Spinal cord (tissue), 10 donors: ENCODE measurements at places on chromosomes 7 and 10. TPM values are rescaled to one million over a fixed set of nuclear protein-coding genes. Genes with fewer than 3 reads are reported as not detected.

- no peaks in the 10 kb centered on the region for H3K4me1 ChIP-seq
- H3K4me3 ChIP-seq = no peak overlapping the region
- no peak for DNase-seq
- H3K27ac ChIP-seq = no peak overlapping the region
These were observed 111.9 kb downstream of the USP6NL start for GRCh38 chr10:11499425-11500071.

DNA sequence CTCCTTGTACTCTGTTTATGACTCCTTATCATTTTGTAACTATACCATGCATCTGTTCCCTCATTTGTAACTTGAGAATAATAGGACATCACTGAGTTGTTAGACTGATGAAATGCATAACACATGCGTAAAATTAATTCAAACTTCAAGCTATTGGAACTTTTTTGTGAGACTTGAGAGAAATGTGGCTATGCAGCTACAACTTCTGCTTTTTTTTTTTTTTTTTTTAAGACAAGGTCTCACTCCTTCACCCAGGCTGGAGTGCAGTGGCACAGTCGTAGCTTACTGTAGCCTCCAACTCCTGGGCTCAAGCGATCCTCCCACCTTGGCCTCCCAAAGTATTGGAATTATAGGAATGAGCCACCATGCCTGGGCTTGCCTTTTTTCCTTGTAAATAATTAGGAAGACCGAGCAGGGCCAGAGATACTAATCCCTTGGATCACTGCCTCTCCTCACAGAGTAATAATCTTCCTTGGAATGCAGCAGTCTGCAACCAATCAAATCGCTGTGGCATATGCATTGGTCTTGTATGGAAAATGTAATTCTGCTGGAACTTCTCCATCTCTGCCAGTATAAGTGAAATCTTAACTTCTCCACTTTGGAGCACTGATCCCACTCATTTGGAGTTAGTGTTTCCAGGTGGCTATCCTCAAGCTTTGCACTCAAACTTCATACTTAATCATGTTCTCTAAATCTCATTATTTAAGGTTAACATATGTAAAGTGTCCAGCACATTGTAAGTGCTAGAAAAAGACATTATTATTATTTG lies 2.0 kb upstream of the PANK1 start:
- DNase-seq = no peak
- H3K27me3 ChIP-seq = no peaks in the 10 kb centered on the region
- no peak overlapping the region for H3K4me3 ChIP-seq
- no peaks in the 10 kb centered on the region for H3K4me1 ChIP-seq

The MRPS16 gene
- total RNA-seq = 65.8 TPM

The ZNF22 gene
- 45.1 TPM for total RNA-seq

The WNT8B gene
- total RNA-seq = 0.10 TPM

The FKBP14 gene
- total RNA-seq = 31.0 TPM

The KCNMA1 gene
- total RNA-seq = 95.0 TPM

GRCh38 chr7:2165610-2166594 lies 66.8 kb downstream of the MAD1L1 start:
- no peak for DNase-seq
- H3K36me3 ChIP-seq = peaks cover 43% of the 10 kb centered on the region
- no peaks in the 10 kb centered on the region for H3K27me3 ChIP-seq
- H3K4me1 ChIP-seq = peaks cover 28% of the 10 kb centered on the region

The FBXL15 gene
- total RNA-seq = 14.7 TPM
